NCI-H748 treated with DMSO at 0.1 percent for 48 hours (cell line): ENCODE measurements at places on chromosomes 3 and 15.
A peak's percentile ranks its signal among the peaks of the same experiment; 100 is the strongest.

DNA sequence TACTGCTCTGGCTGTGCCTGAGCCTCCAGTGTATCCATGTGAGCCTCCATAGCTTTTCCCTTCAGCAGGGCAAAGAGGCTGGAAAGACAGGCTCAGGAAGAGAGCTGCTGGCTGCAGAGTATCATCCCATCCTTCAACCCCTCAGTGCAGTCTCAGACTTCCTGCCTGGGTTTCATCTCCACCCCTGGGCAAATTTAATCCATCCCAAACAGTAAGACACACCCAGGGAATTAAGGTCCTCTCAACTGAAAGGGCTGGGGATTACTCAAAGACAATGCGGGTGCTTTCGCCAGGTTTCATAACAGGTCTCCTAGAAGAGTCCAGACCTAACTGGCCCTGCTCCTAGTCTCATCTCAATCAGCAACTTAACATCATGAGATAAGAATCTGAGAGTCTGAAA is 15.5 kb downstream of the SLCO2A1 start:
- no peak for DNase-seq

DNA sequence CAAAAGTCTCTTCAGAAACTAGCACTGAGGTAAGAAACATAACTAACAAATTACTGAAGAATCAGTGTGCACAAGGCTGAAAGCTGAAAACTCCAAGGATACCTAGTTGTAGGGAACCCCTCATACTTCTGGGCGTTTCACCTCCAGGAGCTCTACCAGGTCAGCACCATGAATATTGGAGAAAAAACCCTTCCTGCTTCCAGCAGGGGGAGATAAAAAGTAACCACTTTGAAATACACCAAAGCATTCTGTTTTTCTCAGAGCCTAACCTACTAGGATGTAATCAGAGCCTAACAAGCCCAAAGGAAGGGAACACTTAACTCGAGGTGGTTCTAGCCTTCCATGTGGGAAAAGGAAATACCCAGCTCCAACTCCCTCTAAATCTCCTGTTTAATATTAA is 175.8 kb upstream of the MME start:
- no peak for DNase-seq

DNA sequence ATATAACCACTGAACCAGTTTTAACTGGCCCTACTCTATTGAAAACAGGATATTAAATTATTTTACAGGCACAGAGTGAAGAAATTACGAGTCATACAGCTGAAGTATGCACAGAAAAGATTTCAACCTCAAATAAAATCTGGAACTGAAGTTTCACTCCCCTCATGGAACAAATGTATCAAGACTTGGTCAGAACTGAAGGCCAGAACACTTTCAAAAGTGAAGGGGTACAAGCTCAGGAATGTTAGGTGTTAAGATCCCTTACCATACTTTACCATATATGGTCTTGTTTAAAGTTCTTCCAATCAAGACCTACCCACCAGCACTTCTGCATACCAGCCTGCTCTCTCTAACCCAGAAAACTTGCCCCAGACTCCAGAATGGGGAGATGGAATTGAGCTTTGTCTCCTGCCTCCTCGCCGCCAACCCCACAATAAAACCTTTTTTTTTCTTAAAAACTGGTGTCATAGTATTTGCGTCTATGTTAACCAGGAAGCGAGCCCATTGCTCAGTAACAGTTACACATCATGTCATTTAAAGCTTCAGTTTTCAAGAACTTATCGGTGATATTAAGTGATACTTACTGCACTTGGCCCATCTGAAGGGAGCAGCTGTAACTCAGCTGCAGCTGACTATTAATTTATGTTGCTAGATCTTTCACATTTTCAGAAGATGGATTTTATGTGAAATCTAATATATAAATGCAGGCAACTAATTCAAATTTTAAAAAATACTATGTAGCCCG is 59.9 kb downstream of the OXSM start:
- no peak for DNase-seq

DNA sequence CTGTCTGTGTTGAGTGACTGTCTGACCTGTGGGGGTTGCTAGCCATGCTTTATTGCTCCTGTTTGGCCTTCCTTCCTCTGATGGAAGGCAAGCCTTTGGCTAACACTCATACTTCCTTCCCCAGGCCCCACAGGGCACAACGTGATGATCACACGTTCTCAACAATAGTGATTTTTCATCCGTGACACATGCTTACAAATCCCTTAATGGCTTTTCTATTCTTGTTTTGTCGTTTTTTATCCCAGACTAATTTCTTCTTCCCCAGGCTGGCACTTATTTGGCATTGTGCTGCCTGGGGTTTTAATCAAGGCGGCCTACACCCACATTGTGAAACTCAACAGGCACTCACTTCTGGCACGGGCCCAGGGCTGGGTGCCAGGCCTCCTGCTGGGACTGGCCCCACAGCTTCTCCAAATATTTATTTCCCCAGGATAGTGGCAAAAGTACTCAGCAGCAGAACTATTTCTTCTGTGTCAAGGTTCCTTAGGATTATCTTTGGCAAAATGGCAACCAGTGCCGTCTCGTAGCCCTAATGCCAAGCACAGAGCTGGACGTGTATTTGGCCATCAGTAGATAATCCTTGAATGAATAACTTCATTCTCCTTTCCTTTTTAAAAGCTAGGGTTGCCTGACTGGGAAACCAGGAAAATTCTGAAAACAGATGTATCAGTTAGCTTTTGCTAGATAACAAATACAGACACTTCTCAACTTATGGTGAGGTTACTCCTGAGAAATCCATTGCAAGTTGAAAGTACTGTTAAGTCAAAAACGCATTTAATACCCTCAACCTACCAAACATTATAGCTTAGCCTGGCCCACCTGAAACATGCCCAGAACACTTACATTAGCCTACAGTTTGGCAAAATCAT is 30.6 kb downstream of the CMTM7 start:
- peak; percentile 40 for DNase-seq

- no peak for DNase-seq
Observed at GRCh38 chr3:110419601-110420000, 652.0 kb upstream of the NECTIN3 start.

- no peak for DNase-seq
Observed at GRCh38 chr3:185420762-185421161, 57.8 kb downstream of the MAP3K13 start.

GRCh38 chr3:24707936-24708335 is 213.3 kb upstream of the THRB start:
- no peak for DNase-seq

DNA sequence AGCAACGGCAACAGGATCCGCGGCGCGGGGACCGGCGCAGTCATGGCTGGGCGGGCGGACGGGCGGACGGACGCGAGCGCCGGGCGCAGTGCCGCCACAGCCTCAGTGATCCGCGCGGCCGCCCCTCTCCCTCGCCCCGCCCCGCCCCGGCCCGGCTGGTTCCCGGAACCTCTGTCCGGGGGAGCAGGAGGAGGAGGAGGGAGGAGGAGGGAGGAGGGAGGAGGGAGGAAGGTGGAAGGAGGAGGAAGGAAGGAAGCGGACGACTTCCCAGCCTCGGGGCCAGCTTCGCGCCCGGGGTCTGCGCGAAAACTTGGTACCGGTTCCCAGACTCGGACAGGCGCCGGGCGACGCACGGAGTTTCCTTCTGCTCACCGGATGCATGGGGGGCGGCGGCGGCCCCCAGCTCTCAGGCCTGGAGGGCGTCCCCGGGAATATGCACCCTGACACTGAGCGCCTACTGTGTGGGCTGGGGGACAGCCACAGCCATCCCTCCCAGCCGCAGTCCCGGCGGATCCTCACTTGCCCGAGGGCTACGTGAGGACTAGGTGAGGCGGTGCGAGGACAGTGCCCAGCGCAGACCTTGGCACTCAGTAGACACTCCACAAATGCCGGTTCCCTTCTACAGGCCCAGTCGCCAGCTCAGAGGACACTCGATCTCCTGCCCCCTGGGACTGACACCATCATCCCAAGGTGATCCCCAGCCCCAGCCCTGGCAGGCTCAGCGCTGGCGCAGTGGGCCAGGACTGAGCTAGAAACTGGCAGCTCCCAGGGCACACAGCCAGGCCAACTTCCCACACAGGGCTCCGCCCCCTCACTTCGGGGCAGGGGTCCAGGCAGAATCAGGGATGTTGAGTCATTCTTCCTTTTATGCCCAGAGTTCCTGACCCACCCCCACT is at the start of gene SHISA5:
Gene SHISA5 (minus strand): TSS at position 124 of the 896 bp plus-strand sequence. CDS start 80 bp downstream, at position 44.
- DNase-seq = no peak

DNA sequence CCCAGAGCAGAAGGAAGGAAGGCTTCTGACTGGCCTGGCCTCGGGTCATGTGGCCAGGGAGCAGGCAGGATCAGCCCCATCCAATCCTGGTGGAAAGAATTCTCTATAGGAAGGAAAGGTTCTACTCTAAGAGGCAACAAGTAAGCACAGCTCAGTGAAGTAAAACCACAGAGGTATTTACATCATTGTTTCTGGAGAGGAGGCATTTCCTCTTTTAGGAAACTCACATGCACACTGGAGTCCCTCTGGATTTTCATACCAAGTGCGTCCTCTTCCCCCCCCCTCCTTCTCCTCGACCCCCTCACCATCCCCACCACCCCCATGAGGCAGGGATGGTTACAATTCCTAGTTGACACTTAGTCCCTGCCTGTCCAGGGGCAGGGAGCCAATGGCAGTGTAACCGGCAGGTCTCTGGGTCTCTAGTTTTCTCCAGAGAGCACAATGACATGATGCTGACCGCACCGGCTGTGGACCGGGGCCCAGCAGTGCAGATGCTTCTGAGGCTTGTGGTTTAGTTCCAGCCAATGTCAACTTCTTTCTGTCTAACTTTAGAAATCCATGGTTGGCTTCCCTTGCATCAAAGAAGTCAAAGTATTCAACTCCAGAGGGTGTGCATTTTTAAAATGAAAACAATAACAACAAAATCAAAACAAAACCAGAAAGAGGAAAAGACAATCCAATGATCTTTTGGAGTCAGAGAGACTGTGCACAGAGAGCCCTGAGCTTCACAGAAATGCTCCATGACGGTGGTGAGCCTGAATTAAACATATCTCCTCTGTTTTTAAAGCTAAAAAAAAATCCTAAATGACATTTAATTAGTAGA is 230.3 kb upstream of the TLE3 start:
- no peak for DNase-seq

DNA sequence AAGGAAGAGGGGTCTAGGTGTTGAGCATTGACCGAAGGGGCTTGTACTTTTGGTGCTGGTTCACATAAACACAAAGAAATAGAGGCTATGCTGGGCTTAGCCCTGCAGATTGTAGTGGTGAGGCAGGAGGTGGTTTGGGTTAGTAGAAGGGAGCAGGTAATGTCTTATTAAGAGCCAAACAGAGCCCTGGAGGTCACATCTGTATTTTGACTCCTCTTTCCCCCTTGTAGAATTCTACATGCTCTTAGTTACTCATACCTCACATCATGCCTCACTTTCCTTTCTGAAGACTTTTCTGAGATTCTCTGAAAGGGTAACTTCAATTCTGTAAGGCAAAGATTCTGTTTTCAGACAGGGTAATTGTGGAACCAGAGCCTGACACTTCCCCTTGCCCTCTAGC is 16.1 kb upstream of the ZNF80 start:
- DNase-seq = no peak

GRCh38 chr15:99052205-99052604 is 44.6 kb upstream of the PGPEP1L start:
- no peak for DNase-seq

DNA sequence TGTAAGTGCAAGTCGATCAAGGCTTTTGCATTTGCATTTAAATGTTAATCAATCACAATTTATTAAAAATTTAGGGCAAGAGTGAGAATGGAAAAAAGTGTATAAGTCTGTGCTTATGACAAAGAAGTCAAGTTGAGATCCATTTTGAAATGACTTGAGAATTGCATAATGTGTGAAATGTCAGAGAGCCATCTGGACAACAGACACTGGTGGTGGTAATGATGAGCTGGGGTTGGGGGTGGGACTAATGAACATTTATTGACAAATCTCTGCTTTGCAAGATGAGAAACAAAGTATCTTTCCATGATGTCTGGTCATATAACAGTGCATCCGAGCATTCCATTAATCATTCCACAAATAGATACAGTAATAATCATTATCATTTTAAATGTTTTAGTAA is 89.4 kb upstream of the ZBTB20 start:
- DNase-seq = no peak

GRCh38 chr15:34223904-34224596 is 766 bp upstream of the EMC4 start:
- no peak for DNase-seq

GRCh38 chr3:178915365-178915764 is 156.2 kb downstream of the ZMAT3 start:
- DNase-seq = no peak

DNA sequence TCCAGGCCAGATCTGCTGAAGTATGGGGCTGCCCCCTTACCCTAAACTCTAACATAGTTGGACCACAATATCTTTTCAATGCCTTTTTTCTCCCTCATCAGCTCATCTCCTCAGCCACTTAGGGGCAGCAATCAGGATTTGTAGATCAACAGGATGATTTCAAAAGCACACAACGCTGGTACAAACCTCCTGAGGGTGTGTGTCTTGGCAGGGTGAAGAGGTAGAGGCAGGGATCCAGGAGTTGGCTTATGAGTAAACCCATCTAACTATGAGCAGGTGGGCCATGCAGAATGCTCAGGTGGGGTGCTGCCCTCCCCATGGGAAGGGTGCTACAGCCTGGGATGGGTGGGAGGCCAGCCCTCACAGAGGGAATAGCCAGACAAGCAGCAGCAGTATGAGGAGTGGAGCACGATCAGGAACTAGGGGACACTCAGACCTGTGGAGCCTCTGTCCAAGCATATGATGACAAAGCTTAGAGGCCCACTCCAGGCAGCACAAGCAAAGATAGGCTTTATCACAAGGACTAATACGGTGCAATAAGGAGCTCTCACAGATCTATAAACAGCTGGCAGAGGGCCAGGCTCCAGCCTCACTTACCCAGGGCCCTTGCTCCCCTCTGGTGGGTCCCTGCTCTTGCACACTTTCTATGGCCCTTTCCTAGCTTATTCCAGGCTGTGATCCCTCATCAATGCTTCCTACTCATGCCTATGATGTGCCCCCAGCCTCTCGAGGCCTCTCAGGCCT is 32.2 kb downstream of the IL20RB start:
- DNase-seq = no peak

DNA sequence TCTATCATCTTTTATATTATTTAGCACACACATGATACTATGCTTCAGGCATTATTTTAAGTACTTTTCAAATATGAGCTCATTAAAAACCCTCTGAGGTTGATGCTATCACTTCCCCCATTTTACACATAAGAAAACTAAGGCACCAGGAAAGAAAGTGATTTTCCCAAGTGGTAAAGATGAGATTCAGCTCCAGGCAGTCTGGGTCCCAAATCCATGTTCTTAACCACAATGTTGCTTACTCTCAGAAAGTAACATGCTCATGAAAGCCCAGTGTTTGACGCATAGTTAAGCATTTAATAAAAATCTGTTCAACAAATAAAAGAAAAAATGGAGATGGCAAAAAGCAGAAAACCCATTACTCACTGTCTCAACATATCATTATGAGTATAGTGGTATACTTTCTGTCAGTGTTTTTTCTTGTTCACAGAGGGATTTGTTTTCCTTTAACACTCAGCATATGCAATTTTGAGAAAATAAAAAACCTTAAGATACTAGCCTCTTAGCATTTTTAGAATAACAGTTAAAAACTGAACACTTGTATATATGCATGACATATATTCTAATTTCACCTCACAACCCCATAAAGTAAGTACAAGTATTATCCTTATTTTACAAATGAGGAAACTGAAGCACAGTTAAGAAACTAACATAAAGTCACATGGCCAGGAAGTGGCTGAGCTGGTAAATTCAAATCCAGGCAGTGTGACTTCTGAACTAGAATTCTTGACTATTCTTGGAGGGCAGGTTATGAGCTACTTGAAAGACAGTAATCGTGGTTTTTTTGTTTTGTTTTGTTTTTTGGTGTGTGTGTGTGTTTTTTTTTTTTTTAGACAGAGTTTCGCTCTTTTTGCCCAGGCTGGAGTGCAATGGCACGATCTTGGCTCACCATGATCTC is 10.4 kb downstream of the PEAK1 start:
- DNase-seq = no peak

GRCh38 chr15:49827311-49827710 is 206.5 kb downstream of the DTWD1 start:
- no peak for DNase-seq
